MG63 (cell line): ENCODE measurements at places on chromosomes 5 and 9. TPM values are rescaled to one million over a fixed set of nuclear protein-coding genes. Genes with fewer than 3 reads are reported as not detected.
A peak's percentile ranks its signal among the peaks of the same experiment; 100 is the strongest.

DNA sequence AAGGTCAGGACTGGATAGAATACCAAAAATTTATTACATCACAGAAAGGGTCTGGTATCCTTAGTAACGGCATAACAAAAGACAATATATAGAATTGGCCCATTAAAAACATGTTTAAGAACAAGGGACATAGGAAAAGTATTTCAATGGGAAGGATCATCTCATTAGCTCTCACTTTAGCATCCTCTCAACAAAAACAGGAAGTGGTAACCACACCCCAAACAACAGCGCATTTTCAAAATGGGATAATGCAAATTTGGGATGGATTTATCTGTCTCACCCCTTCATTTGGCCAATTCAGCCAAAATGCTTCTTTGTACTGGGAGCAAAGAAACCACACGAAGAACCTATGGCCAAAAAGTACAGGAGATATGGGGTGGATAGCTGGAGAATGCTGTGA lies 9.8 kb upstream of the UGT3A1 start:
- no peak for DNase-seq

- peak; percentile 90 for DNase-seq
Observed at GRCh38 chr5:175689147-175689991, 31.5 kb downstream of the HRH2 start.

DNA sequence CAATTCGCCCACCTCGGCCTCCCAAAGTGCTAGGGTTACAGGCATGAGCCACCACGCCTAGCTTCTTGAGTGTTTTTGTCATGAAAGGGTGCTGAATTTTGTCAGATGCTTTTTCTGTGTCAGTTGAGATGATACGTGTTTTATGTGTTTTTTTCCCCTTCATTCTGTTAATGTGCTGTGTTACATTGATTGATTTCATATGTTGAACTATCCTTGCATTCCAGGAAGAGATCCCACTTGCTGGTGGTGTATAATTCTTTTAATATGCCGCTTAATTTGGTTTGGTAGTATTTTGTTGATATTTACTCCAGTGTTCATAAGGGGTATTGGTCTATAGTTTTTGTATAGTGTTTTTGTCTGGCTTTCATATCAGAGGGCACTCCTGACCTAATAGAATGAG lies 13.6 kb downstream of the ZBTB43 start:
- no peak for DNase-seq

GRCh38 chr9:120421977-120422376 lies 158.0 kb downstream of the CDK5RAP2 start:
- DNase-seq = no peak

DNA sequence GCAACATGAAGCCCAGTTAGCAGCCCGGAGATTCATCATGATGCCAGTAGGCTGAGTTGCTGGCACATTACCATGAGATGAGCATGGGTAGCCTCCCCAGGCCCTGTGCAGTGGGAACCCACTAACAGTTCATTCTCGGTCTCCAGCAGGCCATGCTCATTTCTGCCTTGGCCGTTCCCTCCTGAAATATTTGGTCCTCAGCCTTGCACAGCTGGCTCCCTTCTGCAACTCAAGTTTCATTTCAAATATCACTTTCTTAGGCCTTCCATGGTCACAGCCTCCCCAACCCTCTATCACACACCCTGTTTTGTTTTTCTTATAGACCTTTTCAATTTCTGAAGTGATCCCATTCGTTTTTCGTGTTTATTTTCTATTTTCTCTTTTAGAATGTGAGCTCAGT lies 125.4 kb upstream of the VLDLR start:
- no peak for DNase-seq

DNA sequence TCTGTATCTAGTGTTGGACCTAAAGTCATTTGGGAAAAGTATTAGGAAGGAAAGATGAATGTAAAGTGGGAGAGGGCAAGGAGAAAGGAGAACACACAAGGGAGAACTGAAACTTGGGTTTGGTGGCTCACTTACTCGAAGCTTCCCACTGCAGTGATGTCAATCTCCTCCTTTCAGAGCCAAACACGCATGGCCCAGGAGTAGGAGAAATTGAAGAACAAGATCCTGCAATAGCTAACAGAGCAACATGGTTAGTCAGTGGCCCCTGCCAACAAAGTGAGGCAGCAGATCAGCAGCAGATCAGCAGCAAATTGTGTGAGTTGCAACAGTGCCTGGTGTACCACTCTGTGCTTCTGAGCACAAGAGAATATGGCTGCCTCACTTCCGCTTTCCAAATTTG lies 366.4 kb downstream of the PSAT1 start:
- no peak for DNase-seq

The TMEM252 gene
- not detected in 2 replicates for total RNA-seq

The IL9 gene
- not detected in 2 replicates for total RNA-seq
